NCI-H2081 (cell line): ENCODE measurements at places on chromosomes 4 and X.
A peak's percentile ranks its signal among the peaks of the same experiment; 100 is the strongest.

DNA sequence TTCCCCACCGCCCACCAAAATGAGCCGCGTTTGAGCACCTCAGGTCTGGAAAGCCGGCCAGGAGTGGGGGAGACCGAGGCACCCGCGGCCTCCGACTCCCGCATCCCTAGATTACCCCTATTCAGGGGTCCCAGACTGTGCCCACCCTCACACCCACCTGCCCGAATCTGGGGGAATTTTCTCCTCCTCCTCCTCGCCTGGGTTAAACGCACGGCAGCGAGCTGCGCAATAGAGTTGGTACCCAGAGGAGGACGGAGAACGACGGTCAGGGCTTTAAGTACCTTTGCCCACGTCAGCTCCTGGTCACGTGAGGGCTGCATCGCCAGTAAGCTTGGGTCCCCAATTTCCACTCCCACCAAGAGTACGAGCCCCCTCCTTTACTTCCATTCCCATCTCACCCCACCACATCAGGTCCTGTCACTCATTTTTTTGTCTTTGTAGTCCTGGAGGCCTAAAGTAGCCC, at the start of gene ARMCX2:
TSS of gene ARMCX2 (minus strand) at position 250 of the 463 bp plus-strand sequence. CDS start 2,262 bp downstream, outside the sequence.
- DNase-seq: no peak

- DNase-seq: no peak
Observed at GRCh38 chrX:920234-920799, 289.7 kb downstream of the SHOX start.

DNA sequence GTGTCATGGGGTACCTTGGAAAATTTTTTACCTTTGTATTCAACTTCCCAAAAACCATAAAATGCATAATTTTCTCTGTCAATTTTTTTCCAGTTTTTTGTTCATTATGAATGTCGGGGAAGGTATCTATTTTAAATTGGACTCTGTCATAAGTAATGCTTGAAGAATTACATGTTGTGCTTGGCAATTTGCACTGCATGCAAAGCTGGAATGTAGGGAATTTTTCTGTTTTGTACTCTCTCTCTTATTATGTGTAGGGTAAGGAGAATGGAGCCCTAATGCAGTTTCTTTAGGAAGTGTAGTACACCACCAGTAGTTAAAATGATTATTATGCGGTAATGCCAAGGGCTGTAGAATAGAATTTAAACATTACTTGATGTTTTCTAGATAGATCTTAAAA, 137.7 kb upstream of the LIMCH1 start:
- DNase-seq: no peak

DNA sequence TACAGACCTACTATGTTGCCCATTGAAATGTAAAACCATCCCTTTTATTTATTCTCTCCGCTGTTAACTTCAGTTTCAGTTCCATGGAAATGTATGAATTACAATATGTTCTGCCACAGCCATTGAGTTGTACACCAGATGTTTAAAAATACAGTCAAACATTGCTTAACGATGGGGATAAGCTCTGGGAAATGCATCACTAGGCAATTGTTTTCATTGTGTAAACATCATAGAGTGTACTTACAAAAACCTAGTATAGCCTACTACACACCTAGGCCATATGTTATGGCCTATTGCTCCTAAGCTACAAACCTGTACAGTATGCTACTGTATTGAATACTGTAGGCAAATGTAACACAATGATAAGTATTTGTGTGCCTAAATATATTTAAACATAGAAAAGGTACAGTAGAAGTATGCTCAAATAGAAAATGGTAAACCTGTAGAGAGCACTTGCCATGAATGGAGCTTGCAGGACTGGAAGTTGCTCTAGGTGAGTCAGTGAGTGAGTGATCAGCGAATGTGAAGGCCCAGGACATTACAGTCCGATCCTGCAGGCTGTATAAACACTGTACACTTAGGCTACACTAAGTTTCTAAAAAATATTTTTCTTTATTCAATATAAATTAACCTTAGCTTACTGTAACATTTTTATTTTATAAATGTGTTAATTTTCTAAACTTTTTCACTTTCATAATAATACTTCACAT, 2.7 kb upstream of the PF4V1 start:
- DNase-seq: peak; percentile 7

- peak; percentile 84 for DNase-seq
Observed at GRCh38 chr4:10554694-10555093, 97.5 kb upstream of the ZNF518B start.

- peak; percentile 66 for DNase-seq
Observed at GRCh38 chrX:131792789-131793462, 230.2 kb upstream of the STK26 start.

GRCh38 chr4:113394730-113395530, 345.5 kb downstream of the ANK2 start:
- DNase-seq: peak; percentile 75

DNA sequence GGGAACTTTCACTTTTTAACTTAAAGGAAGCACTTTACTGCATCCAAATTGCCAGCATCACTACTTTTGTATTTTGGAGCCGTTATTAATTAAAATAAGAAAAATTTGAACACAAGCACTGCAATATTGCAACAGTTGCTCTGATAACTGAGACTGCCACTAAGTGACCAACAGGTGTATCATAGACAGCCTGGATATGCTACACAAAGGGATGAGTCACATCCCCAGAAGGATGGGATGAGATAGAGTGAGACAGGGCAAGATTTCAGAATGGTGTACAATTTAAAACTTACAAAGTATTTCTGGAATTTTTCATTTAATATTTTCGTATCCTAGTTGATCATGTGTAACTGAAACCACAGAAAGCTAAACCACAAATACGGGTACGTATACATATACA, 204.1 kb downstream of the MAPK10 start:
- DNase-seq: no peak

- no peak for DNase-seq
Observed at GRCh38 chrX:46754586-46755061, 4.3 kb downstream of the SLC9A7 start.

GRCh38 chrX:130295519-130296296, 27.0 kb upstream of the ZNF280C start:
- no peak for DNase-seq

DNA sequence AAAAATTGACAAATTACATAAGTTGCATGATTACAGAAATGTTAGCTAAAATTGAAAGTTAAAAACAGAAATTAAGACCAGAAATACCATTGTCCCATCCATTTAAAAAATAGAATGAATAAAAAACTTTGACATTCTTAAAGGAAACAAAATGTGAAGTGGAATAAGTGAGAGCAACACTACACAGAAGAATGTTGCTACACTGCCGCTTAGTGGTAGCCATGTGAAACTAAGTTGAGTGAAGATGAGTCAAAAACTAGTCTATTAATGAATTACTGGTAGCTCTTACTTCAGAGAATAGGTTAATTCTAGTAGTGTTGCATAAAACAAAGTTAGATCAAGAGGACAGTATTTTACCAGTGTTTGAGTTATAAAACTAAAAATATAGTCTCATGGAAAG, 571.0 kb upstream of the KLHL4 start:
- peak; percentile 42 for DNase-seq

DNA sequence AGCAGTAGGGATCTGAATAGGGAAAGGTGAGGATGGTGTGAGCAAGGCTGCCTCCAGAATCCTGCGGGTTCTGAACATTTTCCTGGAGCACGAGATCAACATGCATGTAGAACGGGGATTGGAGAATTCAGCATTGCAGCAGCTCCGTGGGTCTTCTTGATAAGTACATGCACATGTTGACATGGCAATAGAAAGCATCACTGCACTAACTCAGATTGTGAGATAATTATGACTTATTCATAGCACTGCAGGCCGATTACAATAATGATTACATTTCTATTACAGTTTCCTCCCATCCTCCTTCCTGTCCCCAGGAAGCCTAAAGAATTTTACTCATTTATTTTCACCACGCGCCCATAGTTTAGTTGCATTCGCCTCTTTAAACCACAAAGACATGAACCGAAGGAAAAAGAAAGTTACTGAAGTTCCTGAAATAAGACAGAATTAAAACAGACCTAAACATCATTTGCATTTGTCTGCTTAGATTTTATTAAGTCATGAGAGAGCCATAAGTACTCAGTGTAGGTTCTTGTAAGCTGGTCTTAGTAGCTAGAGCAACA, 61.3 kb upstream of the ARX start:
- no peak for DNase-seq

GRCh38 chr4:138407329-138407728, 165.2 kb upstream of the SLC7A11 start:
- DNase-seq: no peak

- DNase-seq: no peak
Observed at GRCh38 chr4:33924811-33925210, 2319.5 kb downstream of the ARAP2 start.

DNA sequence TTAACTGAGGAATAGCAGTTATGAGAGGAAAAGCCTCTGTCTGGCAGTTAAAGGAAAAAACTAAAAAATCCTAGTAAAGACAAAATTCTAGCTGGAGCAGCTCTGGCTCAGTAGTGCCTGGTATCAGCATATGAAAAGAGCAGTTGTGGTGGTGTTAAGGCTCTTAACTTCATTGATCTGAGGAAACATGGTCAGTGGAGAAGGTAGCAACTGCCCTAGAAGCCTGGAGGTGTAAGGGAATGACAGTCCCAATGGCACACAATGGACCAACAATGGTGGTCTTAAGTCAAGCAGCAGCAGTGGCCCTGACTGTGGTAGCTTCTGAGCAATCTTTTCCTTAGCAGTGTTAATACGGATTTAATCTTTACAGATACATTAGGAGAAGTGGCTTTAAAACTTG, 189.6 kb upstream of the POF1B start:
- no peak for DNase-seq

GRCh38 chr4:139282065-139282720, 2.2 kb upstream of the MGARP start:
- no peak for DNase-seq

GRCh38 chrX:12480956-12481355, 310.3 kb upstream of the PRPS2 start:
- DNase-seq: no peak

DNA sequence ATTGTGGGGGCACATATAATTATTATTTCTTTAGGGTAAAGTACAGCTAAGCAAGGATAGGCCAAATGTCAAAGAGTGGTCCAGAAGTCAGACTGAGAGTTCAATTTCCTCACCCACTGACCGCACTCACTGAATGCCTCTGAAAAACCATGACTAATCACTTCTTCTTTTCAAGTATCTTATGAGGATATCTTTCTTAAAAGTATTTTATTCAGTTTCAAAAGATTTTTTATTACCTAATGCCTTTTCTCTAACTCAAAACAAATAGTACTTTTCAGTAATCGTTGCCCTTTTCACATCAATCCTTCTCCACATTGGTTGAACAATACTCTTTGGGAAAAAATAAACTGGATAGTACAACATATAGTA, 61.7 kb upstream of the CAMK2D start:
- no peak for DNase-seq

DNA sequence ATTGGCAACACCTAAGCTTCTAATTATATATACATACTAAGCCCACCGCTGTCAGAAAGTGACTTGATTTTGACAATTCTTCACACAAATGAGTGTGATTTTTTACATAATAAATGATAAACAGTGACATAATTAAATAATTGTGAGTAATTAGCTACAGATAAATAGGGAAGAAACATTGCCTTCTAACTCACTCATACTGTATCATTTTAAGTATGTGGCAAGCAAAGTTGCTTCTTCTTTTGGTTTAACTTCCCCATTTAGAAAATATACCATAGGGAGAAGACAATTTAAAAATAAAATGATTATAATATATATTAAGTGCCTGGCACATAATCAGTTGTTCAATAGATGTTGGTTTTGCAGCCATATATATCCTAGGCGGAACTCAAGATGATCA, 644.2 kb downstream of the FSTL5 start:
- DNase-seq: no peak

DNA sequence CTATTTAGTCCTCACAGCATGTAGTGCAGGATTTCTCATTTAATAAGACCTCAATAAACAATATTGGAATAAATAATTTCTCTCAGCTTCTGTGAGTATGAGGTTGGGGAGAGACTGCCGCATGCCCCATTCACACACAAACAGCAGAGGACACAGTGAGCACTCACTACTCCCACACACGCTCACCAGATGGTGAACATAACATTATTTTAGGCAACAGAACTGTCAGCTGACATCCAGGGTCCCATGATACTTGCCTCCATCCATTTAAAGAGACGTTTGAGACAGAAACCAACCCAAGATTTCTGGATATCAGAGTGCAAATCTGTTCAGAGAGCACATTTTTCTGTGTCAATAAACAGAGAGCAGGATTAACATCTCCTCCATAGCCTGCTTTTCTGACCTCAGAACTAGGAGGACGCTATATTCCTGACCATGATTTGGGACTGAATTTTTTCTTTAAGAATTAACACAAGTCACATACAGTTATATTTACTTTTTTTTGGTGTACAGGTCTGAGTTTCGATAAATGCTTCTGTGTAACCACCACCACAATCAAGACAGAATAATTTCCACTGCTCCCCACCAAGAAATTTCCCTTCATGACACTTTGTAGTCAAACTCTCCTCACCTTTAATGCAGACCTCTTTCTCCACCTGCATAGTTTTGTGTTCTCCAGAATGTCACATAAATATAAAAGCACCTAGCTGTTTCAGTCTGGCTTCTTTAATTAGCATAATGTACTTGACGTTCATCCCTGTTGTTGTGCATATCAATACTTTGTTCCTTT, 16.7 kb downstream of the GPRIN3 start:
- DNase-seq: no peak

- DNase-seq: no peak
Observed at GRCh38 chr4:8916906-8917305, 45.3 kb upstream of the HMX1 start.

DNA sequence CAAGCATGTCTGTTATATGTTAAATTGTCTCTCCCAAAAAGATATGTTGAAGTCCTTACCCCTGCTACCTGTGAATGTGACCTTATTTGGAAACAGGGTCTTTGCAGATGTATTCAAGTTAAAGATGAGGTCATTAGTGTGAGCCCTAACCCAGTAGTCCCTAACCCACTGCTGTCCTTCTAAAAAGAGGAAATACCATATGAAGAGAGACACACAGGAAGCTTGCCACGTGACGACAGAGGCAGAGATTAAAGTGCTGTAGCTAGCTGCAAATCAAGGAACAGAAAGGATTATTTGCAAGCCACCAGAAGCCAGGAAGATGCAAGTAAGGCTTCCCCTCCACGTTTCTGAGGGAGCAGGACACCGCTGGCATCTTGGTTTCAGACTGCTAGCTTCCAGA, 150.1 kb downstream of the HNRNPD start:
- DNase-seq: no peak

- DNase-seq: peak; percentile 69
Observed at GRCh38 chrX:49884290-49884862, 5.1 kb downstream of the USP27X start.
